GM06990 (cell line): ENCODE measurements at places on chromosomes 2 and 18.

- no peak for DNase-seq
Measured at GRCh38 chr18:35438480-35439234, 59.1 kb downstream of the INO80C start.

DNA sequence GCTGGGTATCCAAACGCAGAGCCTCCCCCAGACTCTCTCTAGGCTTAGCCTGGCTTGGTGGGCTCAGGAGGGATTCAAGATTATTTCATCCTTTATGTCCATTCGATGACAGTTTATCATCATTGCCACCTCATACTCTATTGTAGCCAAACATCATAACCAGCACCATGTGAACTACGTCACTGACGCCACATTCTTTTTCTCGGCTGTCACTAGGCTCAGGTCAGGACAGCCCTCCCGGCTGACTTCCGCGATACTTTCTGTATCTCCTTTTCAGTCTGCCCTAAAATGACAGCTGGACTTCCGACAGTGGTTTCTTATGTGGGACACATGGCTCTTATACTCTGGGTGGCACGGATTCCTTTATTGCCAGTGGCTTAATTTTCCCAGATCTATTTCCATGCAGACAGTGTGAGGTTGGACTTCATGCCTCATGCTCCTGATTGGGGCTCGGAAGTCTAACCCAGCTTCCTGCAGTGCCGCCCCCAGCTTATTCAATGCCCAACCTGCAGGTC, 39.8 kb upstream of the SMIM21 start:
- DNase-seq: no peak

- DNase-seq: no peak
Measured at GRCh38 chr2:28613186-28613585, 117.3 kb downstream of the PLB1 start.

GRCh38 chr2:44397447-44398175, 35.9 kb downstream of the CAMKMT start:
- DNase-seq: no peak

- no peak for DNase-seq
Measured at GRCh38 chr2:236562434-236562833, 7.2 kb upstream of the ACKR3 start.

DNA sequence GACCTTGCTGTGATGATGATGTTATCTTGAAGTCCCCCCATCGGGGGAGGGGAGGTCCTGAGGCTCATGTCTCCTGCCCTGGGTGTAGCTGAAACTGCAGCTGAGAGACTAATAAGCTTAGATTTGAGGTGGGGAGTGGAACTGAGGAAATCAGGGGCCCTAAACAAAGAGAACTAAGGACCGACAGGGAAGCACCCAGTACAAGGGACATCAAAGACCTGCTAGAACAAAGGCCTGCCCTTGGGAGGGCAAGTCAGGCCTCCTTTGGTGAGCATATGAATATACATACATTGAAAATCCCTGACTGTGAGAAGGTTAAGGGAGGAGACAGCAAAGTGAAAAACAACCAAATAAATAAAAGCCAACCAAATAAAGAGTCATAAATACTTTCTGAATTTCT, 1132.5 kb upstream of the CELF4 start:
- no peak for DNase-seq
